ENCODE measurements at places on chromosomes 3 and 15.

DNA sequence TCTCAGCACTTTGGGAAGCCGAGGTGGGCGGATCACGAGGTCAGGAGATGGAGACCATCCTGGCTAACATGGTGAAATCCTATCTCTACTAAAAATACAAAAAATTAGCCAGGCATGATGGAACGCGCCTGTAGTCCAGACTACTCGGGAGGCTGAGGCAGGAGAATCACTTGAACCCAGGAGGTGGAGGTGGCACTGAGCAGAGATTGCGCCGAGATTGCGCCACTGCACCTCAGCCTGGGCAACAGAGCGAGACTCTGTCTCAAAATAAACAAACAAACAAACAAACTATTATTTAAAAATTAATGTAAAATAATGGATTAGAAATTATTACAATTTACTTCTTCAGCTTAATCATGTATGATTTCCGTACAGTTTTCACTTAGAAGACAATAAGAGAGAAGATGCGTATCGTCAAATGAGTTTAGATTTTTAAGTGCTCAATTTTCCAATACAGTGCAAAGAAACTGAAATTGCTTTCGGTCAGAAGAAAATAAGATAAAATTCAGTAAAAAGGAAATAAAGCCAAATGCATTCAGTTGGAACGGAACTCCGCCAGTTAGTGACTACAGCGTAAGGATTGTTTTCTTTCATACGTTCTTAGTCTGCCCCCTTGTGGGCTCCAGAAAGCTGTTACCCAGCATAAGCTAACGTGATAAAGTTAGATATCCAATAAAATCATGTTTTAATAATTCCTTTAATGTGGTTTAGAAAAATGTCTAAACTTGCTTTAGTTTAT, 24.8 kb downstream of the AADAC start:
- DNase-seq = peak; percentile 94

DNA sequence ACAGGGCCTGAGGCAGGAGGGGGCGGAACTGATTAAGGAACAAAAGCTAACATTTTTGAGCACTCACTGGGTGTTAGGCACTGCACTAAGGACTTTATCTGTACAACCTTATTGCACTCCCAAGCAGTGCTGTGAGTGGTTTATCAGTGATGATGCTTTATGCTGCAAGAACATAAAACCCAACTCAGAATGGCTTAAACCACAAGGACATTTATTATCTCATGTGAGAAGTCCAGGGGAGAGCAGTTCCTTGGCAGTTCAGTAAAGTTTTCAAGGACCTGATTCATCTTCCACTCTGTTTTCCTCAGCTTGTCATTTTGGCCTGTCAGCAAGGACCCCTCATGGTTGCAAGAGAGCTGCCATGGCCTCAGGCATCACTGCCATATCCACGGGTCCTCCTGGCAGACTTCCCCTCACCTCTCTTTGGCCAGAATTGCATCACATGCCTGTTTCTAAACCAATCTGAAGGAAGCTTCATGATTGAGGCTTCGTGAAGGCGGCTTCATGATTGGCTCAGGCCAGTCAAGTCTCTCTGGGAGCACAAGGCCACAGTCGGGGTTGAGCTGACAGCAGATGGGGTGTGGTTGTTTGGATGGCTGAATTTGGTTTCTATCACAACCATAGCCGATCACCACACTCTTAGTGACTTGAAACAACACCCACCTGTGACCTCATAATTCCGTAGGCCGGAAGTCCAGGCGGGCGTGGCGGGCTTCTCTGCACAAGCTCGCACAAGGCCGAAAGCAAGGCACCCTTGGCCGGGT, 15.8 kb downstream of the EFCC1 start:
- no peak for DNase-seq

DNA sequence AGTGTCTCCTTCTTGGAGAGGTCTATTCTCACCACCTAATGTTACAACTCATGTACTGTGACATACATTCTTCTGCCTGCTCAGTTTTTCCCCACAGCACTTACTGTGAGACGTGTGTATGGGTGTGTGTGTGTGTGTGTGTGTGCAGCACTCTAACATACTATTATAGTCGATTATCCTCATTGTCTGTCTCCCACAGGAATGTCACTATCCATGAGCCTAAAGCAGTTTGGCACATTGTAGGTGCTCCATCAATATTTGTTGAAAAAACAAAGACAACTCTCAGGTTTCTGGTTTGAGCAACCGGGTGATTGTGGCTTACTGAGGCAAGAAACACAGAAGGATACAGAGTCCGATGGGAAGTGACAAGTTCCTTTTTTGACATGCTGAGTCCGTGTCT, 8.6 kb upstream of the ZNF148 start:
- DNase-seq = no peak

DNA sequence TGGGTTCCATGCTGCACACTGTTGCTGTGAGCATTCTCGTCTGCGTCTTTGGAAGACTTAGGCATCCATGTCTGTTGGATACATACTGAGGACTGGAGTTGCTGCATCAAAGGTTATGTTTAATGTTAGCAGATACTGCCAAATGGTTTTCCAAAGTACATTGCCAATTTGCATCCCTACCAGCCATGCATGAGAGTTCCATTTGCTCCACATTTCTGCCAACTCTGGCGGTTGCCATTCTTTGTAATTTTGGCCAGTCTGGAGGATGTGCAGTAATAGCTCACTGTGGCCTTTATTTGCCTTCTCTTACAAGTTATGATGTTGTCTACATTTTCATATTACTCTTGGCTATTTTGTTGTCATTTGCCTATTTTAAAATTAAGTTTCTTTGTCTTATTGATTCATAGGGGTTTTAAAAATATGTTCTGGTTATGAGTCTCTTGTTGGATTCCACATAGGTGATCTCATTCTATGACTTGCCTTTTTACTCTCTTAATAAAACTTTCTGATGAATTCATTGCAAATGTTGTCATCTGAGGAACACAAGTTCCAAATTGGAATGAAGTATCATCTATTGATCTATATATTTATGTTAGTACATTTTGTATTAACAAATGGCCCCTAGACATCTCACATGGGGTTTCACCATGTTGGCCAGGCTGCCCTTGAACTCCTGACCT, 42.1 kb downstream of the FBLN2 start:
- no peak for DNase-seq

- DNase-seq = no peak
Observed at GRCh38 chr3:16515885-16516420, 2.5 kb upstream of the RFTN1 start.

DNA sequence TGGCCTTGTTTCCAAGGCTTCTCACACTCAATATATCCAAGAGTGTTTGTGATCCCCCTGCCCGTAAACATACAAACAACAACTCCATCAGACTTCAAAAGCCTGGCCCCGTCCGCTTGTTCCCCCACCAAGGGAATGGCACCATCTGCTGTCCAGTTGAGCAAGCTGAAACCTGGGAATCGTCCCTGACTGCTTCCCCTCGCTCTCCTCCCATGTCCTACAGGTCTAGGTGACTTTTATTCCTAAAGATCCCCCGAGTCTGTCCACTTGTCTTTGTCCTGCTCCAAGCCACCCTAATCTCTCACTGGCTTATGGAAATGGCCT, 27.9 kb upstream of the FAM174B start:
- no peak for DNase-seq

GRCh38 chr3:38226273-38226672, 39.3 kb upstream of the SLC22A13 start:
- no peak for DNase-seq

- DNase-seq = no peak
Observed at GRCh38 chr3:3346556-3346955, 167.1 kb upstream of the CRBN start.

GRCh38 chr15:93213281-93213680, 124.3 kb upstream of the RGMA start:
- DNase-seq = no peak

GRCh38 chr3:26437678-26438077, 184.9 kb upstream of the LRRC3B start:
- no peak for DNase-seq

GRCh38 chr3:73073091-73073707, 11.7 kb downstream of the EBLN2 start:
- DNase-seq = no peak

GRCh38 chr15:53247041-53247708, 457.0 kb upstream of the ONECUT1 start:
- DNase-seq = no peak

- peak; percentile 57 for DNase-seq
Observed at GRCh38 chr3:158434412-158435038, 136.5 kb upstream of the MLF1 start.

DNA sequence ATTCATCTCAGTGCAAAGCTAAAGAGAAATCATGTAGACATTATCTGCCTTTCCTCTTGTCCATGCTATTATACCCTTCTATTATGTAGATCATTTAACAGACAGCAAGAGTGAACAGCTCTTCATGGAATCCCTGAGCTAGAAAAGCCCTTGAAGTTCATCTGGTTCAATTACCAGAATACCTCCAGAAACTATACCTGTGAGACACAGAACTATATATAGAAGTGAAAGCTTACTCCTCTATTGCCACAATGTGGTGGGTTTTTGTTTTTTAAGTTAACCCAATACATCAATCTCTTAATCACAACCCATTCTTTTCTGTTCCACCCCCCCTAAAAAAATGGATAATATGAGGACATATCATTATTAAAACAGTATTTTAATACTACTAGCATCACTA, 347.7 kb downstream of the PLCL2 start:
- DNase-seq = no peak

- no peak for DNase-seq
Observed at GRCh38 chr3:146839727-146840375, 234.7 kb upstream of the PLSCR5 start.

DNA sequence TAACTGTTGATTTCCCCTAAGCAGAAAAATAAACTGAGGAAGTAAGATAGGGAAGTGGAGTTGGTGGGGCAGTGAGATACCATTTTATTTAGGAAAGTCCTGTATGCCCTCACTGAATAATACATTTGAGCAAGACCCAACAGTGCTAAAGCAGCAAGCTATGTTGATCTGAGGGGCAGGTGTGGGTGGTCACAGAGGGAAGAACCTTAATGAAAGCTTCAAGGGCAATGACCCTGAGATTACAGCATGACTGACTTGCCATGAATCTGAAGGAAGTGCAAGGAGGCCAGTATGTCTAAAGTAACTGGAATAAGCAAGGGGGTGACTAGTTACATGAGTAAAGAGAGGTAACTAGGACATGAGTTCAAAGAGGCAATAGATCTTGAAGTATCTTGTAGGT, 159.5 kb downstream of the CD47 start:
- no peak for DNase-seq

DNA sequence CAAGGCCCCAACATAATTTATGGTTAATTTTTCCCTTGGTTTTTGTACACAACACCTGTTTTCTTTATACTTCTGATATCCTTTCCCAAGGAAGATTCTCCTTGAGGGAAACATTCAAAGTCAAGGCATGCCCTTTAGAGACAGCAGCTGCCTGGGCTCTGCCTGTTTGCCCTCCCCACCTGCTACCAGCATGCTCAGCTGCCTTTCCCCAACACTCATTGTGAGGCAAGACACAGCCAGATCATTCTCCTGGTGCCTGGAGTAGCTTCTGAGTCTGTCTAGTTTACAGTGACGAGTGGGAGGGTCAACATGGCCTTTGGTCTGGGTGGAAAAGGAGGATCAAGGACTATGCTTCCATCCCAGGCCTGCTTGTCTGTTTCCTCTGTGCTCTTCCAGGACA, 132.5 kb downstream of the EPHB1 start:
- no peak for DNase-seq

DNA sequence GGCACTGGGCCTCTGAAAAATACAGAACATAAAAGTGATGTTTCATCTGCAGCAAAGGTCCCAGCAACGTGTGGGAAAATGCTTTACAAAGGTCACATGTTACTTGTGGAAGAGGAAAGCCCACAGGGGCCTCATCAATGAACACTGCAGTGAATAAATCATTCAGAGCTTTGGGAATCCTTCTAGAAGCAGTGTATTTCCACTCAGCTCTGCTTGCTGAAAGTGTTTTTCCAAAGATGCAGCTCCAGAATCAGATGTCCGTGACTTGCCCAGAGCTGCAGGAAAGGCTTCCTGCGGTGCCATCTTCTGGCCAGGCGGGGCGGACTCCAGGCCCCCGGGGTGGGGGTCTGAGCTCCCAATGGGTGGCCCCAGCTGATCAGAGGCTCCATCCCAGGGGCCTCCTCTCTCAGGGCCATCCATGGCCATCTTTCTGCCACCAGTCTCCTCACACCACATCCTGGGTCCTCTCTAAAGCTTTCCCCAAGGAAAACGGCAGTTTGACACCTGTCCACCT, 81.5 kb downstream of the C3orf70 start:
- DNase-seq = no peak

DNA sequence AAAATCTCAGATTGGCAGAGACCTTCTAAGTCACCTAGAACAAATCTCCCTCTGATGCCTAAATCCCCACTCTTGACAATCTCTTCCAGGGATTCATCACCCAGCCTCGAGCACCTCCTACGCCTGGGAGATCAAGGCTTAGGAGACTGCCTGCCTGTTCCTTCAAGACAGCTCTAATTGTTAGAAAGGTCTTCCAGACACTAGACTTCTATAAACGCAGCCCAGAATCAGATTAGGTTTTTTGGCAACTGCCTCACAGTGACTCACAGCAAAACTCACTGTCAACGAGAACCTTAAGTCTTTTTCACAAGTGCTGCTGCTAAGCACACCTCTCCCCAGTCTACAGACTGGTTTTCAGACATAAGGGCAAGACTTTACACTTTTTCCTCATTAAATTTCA, 23.1 kb downstream of the SRGAP3 start:
- DNase-seq = no peak

DNA sequence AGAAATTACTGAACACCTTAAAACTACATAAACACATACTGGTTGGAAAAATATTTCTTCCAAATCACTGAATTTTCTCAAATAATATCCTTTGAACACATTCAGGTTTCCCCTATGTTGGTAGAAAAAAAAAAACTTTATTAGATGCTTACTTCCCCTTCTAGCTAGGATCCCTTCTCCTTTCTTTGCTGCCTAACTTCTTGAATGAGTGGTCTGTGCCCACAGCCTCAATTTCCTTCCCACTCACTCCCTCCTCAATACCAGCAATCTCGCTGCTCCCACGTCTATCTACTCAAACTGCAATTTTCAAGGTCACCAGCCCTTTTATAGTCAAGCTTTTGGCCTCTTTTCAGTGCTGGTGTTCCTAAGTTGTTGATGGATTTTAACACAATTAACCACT, 8.3 kb downstream of the CD200R1 start:
- DNase-seq = no peak
